ENCODE measurements at places on chromosomes 1 and 21. TPM values are rescaled to one million over a fixed set of nuclear protein-coding genes. Genes with fewer than 3 reads are reported as not detected.

DNA sequence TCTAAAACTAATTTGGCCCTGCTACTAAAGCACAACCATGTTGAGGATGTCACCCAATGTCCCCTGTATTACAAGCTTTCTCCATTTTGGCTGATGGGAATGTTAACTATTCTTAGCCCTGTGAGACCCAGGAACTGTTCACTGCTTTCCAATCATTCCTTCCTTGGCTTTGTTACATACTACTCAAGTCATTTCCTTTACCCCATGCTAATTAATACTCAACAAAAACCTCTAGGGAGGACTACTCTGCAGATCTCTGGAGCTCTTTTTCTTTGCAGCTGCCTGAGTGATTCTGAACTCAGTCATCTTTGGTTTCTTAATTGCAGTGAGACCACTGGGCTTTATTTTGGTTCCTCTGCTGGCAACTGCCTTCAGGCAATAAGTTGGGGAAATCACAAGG is 23.3 kb upstream of the RPE65 start:
- no peak for DNase-seq

LRRC3 gene
- 0.50 TPM for total RNA-seq

OR2T11 gene
- total RNA-seq, result not detected

DNA sequence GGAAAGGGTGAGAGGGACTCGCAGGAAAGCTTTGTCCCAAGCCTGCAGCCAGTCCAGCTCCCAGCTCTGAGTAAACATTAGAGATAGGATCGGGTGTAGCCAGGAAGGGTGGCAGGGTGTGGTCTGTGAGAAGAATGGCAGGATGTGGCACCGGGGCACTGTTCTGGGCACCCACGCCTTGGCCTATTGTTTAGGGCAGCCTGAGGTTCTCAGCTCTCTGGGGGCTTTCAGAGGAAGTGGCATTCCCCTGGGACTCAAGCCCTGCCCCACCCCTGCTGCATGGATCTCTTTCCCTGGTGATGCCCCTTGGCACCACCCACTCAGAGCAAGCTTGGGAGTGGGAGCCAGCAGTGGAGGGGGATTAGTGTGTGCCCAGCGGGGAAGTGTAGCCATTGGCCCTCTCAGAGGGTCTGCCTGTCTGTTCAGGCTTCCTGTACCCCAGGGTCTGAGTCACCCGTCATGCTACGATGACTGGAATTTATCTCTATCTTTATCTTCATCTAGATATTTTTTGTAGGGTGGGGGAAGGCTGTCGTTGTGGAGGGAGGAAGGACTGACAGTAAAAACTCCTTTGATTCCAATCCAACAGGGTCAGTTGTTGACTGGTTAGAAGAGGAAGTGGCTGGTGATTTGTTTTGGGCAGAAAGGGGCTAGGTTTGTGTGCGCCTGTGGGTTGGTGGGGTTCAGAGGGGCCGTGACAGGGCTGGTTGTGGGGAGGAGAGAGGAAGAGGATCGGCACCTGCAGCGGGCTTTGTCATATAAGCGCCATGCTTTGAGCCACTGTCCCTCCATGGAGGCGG is 31.6 kb downstream of the SOX13 start:
- DNase-seq, result peak; percentile 86

- no peak for DNase-seq
Measured at GRCh38 chr1:209380420-209380819, 203.1 kb upstream of the CAMK1G start.

DNA sequence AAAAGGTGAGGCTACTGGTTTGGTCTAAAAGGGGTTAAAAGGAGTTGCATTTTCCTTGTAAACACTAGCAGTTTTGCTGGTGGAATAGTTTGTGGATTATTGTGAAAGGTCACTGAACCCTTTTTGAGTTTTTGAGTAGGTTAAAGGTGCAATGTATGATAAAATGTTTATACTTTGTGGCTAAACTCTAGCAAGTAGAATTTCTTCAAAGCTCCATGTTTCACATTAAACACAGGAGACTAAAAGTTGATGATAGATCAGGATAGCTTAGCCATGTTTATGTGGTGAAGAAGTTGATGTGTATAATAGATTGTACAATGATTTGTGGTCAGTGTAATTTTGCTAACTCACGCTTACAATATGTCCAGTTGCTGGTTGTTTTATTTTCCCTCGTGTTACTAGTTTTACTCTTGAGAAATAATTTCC is 13.1 kb downstream of the ZNF326 start:
- DNase-seq, result no peak
